Activated naive CD4-positive, alpha-beta T cell treated with anti-CD3 and anti-CD28 coated beads, Interleukin-2, amount 10 ng/mL, durations not matched to agents 7 days and 5 days (primary cell): ENCODE measurements at places on chromosomes 6 and 20.
A peak's percentile ranks its signal among the peaks of the same experiment; 100 is the strongest.

- DNase-seq = no peak
Measured at GRCh38 chr6:133432021-133432989, 191.1 kb downstream of the EYA4 start.

DNA sequence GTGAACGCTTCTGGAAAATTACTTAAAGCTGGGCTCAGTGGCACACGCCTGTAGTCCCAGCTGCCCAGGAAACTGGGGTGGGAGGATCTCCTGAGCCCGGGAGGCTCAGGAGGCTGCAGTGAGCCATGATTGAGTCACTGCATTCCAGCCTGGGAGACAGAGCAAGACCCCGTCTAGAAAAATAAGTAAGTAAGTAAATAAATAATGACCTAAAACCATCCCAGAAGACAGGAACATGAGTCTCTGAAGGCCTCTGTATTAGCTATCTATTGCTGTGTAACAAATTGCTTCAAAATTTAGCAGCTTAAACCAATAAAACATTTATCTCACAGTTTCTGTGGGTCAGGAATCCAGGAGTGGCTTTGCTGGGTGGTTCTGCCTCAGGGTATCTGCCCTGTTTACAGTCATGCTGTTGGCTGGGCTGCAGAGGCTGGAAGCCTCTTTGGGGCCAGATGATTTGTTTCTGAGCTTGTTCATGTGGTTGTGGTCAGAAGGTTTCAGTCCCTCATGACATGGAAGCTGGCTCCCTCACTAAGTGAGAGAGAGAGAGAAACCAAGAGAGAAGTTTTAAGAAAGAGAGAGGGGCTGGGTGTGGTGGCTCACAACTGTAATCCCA lies 48.4 kb upstream of the NCOA3 start:
- peak; percentile 66 for DNase-seq

DNA sequence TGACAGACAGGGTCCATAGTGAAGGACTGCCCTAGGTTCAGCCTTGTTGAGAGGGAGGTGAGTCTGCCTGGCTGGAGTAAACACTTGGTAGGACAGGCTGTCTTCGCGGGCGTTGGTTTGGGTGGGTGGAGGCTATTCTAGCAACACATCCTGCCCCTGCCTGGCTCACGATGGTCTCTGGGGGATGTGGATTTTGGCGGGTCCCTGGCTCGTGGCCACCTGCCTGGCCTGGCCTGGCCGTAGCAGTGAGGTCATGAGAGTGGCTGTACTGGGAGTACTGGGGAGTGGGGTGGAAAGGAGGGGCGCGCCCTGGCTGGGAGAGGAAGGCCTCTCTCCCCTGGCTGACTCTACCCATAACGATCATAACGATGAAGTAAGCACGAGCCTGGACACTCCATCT lies 30.2 kb upstream of the MRPS18A start:
- DNase-seq = no peak

DNA sequence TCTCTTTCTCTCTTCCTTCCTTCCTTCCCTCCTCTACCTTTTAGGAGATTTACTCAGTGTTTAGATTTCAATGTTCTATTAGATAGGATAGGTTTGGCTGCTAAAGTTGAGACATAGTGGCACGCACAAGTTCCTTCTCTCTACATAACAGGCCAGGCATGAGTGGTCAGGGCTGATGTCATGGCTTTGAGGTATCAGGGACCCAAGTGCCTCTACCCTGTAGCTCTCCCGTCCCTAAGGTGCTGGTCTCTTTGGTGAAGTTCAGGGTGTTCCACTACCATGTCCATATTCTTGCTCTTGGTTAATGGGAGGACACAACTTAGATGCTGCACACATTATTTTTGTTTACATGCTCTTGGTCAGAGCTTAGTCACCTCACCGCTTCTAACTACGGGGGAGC lies 245.3 kb downstream of the QKI start:
- DNase-seq = no peak

- no peak for DNase-seq
Measured at GRCh38 chr6:166596776-166597507, 10.5 kb upstream of the RAMACL start.

GRCh38 chr6:105894556-105894955 lies 191.6 kb upstream of the PRDM1 start:
- DNase-seq = no peak

DNA sequence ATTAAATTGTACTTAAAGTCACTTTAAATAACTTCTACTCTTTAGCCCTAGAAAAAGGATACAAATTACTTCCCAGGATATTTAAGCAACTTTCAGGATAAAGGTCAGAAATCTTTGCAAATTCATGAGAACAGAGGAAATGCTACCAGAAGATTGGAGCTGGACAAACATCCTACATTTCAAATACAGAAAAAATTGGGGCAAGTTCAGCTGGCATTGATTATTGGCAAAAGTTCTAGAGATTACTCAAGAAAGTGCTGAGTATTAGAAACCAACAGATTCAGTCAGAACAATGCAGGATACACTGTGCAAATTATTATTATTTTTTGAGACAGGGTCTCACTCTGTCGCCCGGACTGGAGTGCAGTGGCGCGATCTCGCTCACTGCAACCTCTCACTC lies 6.0 kb downstream of the SLC22A23 start:
- DNase-seq = no peak

DNA sequence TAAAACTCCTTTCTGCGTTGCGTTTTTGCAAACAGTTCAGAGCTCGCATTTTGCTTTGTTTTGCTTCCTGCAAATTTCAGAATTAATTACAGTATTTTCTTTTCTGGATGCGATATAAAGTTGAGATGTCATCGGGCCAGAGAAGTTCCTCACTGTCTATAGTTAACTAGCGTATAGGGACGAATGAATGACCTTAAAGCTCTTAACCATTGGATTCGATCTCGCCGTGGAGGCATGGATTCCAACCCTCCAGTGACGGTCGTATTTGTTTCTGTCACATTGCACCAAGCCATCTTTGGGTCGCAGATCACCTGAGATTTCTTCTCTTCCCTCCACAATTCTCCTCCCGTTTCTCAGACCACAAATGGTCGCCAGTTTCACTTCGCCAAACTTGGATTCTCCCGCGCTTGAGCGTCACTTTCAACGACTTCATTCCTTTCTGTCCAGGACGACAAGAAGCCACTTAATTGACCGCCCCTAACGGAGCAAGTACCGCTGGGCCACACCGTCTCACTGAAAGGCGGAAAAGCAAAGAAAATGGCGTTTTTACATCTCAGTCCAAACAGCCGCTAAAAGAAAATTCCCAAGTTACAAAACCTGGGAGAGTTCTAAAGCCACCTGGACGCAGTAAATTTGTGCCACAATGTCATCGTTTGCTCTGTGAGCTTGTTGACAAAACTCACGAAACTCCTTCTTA lies 85.3 kb upstream of the ZNF184 start:
- no peak for DNase-seq

GRCh38 chr6:107330168-107330567 lies 129.2 kb downstream of the PDSS2 start:
- DNase-seq = peak; percentile 48

DNA sequence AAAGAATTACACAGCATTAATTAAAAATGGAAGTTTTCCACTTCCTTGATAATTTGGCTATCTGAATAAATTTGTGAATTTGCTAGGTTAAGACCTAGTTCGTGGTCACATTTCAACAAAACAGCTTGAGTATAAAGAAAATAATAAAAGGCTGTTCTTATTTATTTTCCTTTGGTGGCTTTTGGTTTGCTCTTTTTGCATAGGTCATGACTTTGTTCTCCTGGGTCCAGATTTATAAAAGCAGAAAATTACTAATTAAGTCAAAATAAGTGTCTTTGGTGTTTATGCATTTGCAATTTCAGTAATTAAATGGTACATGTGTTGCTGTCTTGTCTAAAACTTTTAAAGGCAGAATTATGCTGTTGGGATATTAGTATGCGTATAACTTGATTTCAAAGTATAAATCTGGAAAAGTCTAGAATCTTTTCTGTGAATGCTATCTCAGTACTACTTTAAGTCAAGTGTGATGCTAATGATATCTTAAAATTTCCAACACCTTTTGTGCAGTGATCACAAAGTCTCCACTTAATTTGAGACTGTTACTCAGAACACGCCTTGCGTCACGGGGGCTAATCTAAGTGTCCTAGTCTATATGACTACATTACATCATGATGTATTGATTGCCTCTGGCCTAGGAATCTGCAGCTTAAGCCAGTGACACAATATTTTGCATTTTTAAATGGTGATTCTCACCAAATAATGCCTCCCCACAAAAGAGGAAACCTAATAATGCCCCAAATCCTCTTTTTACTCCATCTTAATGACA lies 41.0 kb downstream of the GNAS start:
- DNase-seq = peak; percentile 37

DNA sequence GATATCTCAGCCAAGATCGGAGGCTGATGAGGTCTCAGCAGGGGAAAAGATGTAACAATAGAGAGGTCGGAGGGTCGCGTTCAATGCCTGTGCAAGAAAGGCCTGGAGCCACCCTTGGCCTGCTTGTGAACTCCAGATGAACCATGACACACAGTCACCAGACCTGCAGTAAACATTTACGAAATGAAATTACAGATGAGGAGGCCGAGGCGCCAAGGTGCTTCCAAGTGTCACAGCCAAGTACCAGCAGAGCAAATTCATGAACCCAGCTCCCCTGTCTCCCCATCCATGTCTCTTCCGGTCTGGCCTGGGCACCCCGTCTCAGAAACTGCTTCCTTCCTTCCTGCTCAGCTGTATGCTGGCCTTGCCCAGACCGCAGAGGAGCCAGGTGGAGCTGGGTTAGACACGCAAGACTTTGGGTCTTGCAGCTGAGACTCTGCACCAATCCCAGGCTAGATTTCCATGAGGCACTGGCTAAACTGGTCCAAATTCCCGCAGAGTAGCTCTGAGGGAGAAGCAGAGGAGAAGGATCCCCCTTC lies 48.1 kb downstream of the CHMP4B start:
- DNase-seq = peak; percentile 83
